ENCODE measurements at places on chromosomes 6 and 20.

GRCh38 chr6:154041001-154041400 lies 2.0 kb downstream of the OPRM1 start:
- no peak for DNase-seq

GRCh38 chr6:39669973-39670342 lies 55.2 kb downstream of the KIF6 start:
- DNase-seq = no peak

DNA sequence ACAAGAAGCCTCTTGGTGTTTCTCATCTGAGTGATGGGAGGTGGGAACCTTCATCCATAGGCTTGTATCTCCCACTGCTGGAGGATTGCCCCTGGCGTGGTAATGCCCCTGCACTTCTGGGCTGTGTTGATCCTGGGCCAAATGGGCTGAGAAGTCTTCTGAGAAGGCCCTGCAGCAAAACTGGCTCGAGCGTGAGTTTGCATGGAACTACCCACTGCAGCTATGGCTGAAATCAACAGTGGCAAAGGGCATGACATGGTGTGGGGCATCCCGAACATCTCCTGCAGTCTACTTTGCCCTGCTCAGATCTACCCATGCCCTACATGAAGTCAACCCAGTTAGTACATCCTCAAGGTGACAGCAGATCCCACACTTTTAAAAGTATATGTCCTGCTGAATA lies 130.6 kb downstream of the NRN1 start:
- no peak for DNase-seq

- no peak for DNase-seq
These were observed 61.2 kb upstream of the BHLHE23 start for GRCh38 chr20:63067721-63068560.

DNA sequence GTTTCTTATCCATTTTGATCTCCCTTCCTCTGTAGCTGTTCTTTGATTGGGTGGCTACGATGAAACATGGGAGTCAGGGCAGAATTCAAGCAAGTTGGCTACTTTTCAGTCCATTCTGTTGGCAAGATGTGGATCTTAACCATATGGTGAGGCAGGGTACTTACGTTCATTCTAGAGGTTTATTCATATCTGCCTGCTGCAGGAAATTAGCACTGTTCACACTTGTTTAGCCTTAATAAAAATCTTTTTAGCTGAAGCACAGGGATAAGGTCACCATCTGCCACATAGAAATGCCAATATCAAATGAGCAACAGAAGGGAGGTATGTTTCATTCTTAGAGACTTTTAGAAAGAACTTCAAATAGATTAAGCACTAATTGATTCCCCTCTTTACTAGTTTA lies 83.9 kb downstream of the GRIK2 start:
- DNase-seq = no peak

DNA sequence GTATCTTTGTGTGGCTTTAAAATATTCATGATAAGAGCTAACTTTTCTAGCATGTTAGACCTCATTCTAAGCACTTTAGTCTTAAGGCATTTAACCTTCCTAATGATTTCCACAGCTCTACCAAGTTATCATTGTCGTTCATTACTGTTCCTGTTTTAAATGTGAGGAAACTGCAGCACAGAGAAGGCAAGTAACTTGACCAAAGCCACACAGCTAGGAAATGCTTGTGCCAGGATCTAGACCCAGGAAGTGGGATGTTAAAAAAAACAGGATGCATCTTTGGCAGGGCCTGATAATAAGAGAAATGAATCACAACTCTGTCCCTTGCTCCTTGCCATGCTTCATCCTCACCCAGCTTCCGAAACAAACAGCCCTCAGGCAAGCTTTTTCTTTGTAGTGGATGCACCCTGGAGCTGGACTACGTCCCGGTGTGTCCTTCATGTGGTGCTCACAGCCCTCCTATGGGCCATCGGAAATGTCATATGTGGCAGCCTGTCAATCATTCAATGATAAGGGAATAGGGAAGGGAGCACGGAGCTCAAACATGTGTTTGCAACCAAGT lies 196.9 kb upstream of the RREB1 start:
- DNase-seq = no peak

- no peak for DNase-seq
These were observed 19.4 kb upstream of the TUBB2A start for GRCh38 chr6:3176562-3177355.
